Epithelial cell of alveolus of lung (primary cell): ENCODE measurements at places on chromosomes 7 and 10. TPM values are rescaled to one million over a fixed set of nuclear protein-coding genes. Genes with fewer than 3 reads are reported as not detected.

Gene RSU1
- total RNA-seq = 35.7 and 88.3 TPM in 2 replicates

Gene ADARB2
- total RNA-seq = 0.13 and 0.40 TPM in 2 replicates

Gene RAB19
- total RNA-seq = not detected in 2 replicates

Gene PSPH
- total RNA-seq = 39.7 and 83.4 TPM in 2 replicates

Gene TUBAL3
- under 0.01 TPM in 1 of 2 replicates, not detected in the other for total RNA-seq

Gene SLC13A1
- total RNA-seq = not detected in 2 replicates

Gene TMEM184A
- 0.13 TPM in 1 of 2 replicates, not detected in the other for total RNA-seq

Gene CPA4
- 1.8 and 3.1 TPM in 2 replicates for total RNA-seq

Gene UCN3
- total RNA-seq = not detected in 2 replicates

Gene ELFN1
- under 0.01 TPM in 1 of 2 replicates, not detected in the other for total RNA-seq

Gene MKRN1
- total RNA-seq = 38.1 and 66.6 TPM in 2 replicates

Gene SCD
- total RNA-seq = 122 and 749 TPM in 2 replicates

Gene SNX8
- total RNA-seq = 32.1 and 45.9 TPM in 2 replicates

Gene LRRTM3
- 0.13 TPM in 1 of 2 replicates, not detected in the other for total RNA-seq

Gene MOGAT3
- not detected in 2 replicates for total RNA-seq

Gene SPDYE5
- not detected in 2 replicates for total RNA-seq

Gene GRID1
- total RNA-seq = under 0.01 and 0.16 TPM in 2 replicates

Gene GIMAP6
- total RNA-seq = 0.39 and 1.0 TPM in 2 replicates

Gene JMJD1C
- total RNA-seq = 39.2 and 59.6 TPM in 2 replicates

Gene AKR1C8
- not detected in 2 replicates for total RNA-seq

Gene SPDYE8
- total RNA-seq = not detected in 2 replicates

Gene ABCB4
- 2.4 and 2.5 TPM in 2 replicates for total RNA-seq

Gene CDC14C
- not detected in 2 replicates for total RNA-seq

Gene GNAT3
- total RNA-seq = 0.16 TPM in 1 of 2 replicates, not detected in the other

Gene IGFBP3
- total RNA-seq = 34.3 and 660 TPM in 2 replicates

Gene FFAR4
- total RNA-seq = not detected in 2 replicates

Gene IPMK
- 3.7 and 9.6 TPM in 2 replicates for total RNA-seq

Gene TAS2R4
- under 0.01 and 0.88 TPM in 2 replicates for total RNA-seq

Gene ADAMTS14
- total RNA-seq = 0.08 and 0.39 TPM in 2 replicates

Gene CFAP69
- total RNA-seq = 1.3 and 3.5 TPM in 2 replicates

Gene SPAM1
- not detected in 2 replicates for total RNA-seq

Gene NYAP1
- 2.2 and 10.5 TPM in 2 replicates for total RNA-seq

Gene ZNF33B
- 1.7 and 12.9 TPM in 2 replicates for total RNA-seq

Gene GNA12
- total RNA-seq = 49.5 and 50.1 TPM in 2 replicates

Gene UNCX
- total RNA-seq = not detected in 2 replicates
